Gastrocnemius medialis (tissue), 4 donors: ENCODE measurements at places on chromosomes 11 and 22. TPM values are rescaled to one million over a fixed set of nuclear protein-coding genes. Genes with fewer than 3 reads are reported as not detected.

GRCh38 chr11:106390078-106390477 lies 312.6 kb downstream of the AASDHPPT start:
- H3K4me1 ChIP-seq: no peaks in the 10 kb centered on the region
- H3K36me3 ChIP-seq: no peaks in the 10 kb centered on the region
- no peak for DNase-seq
- H3K27me3 ChIP-seq: no peaks in the 10 kb centered on the region
- no peak overlapping the region for H3K27ac ChIP-seq

DNA sequence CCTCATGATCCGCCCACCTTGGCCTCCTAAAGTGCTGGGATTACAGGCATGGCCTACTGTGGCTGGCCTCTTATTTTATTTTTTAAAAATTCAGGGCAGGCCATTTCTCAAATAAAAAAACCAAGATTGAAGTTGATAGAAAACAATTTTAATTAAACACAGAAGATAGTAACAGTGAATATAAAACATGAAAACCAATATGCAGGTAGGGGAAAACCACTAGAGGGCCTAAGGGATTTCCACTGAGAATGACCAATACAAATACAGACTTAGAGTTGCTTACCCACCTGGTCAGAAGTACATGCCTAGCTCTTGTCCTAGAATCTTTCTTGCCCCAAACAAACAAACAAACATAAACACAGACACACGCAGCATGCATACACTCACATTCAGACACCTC lies 1.7 kb upstream of the RTCB start:
- no peaks in the 10 kb centered on the region for H3K36me3 ChIP-seq
- H3K4me1 ChIP-seq: peaks cover 11% of the 10 kb centered on the region
- H3K27ac ChIP-seq: no peak overlapping the region
- no peak overlapping the region for H3K4me3 ChIP-seq
- DNase-seq: no peak
- H3K27me3 ChIP-seq: no peaks in the 10 kb centered on the region

- H3K4me1 ChIP-seq: no peaks in the 10 kb centered on the region
- H3K27me3 ChIP-seq: peaks cover 36% of the 10 kb centered on the region
- no peak for DNase-seq
- H3K27ac ChIP-seq: no peak overlapping the region
- no peak overlapping the region for H3K4me3 ChIP-seq
Observed at GRCh38 chr22:23457380-23457985, 122.6 kb downstream of the IGLL1 start.

DNA sequence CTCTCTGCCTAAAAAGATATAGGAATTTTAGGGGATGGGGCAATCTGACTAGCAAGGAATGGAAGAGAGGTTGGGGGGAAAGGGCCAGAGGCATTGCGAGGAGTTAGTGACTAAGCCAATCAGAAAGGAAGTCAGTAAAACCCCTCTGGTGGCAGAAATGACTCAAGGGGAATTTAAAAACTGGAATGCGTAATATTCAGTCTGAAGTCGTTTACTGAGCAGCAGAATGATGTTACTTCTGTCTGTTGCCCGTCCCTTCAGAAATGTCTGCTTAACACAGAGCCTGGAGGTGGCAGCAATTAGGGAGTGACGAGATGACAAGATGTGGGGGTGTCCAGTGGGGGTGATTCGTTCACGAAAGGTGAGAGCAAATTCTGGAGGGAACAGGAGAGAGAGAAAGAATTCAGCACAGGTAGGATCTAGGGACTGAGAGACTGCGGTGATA lies 107.7 kb upstream of the CLMP start:
- H3K4me3 ChIP-seq: no peak overlapping the region
- no peak for DNase-seq
- H3K27me3 ChIP-seq: no peaks in the 10 kb centered on the region

DNA sequence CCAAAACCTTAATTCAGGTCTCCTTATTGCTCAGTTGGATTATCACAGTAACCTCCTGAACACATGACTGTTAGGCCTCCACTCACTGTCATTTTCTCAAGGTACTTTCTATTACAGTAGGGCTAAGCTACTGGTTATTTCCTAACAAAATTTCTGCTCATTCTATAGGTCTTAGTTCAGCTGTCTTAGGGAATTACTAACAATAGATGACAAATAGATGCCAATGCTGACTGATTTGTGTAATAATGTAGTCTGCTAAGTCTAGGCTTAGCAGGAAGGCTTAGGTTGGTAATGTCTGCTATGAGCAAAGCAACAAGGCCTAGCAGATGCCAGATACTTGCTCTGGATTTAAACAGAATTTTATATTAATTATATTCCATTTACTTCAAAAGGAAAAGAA lies 58.1 kb downstream of the RSF1 start:
- no peak for DNase-seq
- H3K4me1 ChIP-seq: no peaks in the 10 kb centered on the region
- H3K27me3 ChIP-seq: no peaks in the 10 kb centered on the region
- no peak overlapping the region for H3K4me3 ChIP-seq

Gene SOX6
- 36.2 TPM for total RNA-seq

Gene IRAG1
- 7.6 TPM for total RNA-seq

Gene PRR33
- 2.3 TPM for total RNA-seq

- no peaks in the 10 kb centered on the region for H3K27me3 ChIP-seq
- no peak overlapping the region for H3K27ac ChIP-seq
- DNase-seq: no peak
Observed at GRCh38 chr22:41146573-41146972, 54.2 kb downstream of the EP300 start.

DNA sequence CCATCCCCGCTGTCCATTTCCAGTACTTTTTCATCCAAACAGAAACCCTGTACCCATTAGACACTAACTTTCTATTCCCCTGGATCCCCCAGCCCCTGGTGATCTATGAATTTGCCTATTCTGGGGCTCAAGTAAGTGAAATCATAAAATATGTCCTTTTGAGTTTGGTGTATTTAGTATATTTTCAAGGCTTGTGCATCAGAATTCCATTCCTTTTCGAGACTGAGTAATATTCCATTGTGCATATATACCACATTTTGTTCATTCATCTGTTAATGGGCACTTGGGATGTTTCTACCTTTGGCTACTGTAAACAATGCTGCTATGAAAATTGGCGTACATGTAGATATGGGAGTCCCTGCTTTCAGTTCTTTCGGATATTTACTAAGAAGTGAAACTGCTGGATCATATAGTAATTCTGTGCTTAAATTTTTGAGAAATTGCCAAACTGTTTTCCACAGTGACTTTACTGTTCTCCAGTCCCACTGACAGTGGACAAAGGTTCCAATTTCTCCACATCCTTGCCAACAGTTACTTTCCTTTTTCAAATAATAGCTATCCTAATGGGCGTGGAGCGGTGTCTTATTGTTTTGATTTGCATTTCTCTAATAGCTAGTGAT lies 16.1 kb downstream of the APLP2 start:
- DNase-seq: no peak
- no peaks in the 10 kb centered on the region for H3K36me3 ChIP-seq
- no peak overlapping the region for H3K27ac ChIP-seq
- H3K4me1 ChIP-seq: peaks cover 33% of the 10 kb centered on the region
- no peak overlapping the region for H3K4me3 ChIP-seq

DNA sequence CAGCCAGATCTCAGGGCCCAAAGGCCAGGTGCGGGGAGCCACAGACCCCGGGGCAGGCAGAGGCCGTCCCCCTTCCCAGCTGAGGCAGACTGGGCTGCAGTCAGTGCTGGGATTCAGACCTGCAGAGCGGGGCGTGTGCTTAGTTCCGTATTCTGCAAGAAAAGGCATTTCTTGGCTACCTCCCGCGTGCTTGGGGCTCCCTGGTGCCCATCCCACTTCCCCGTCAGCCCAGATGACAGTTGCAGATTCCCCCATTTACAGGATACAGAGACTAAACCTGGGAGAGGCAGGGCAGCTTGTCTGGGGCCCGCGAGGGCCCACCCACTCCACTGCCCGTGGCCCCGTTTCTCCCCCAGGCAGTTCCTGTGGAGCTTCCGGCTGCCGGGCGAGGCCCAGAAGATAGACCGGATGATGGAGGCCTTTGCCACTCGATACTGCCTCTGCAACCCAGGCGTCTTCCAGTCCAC lies 18.3 kb downstream of the CYTH4 start:
- H3K27me3 ChIP-seq: no peaks in the 10 kb centered on the region
- no peaks in the 10 kb centered on the region for H3K4me1 ChIP-seq
- H3K27ac ChIP-seq: no peak overlapping the region
- no peak for DNase-seq
- H3K4me3 ChIP-seq: no peak overlapping the region
- H3K36me3 ChIP-seq: no peaks in the 10 kb centered on the region
